ENCODE measurements at places on chromosomes 2 and 18.

DNA sequence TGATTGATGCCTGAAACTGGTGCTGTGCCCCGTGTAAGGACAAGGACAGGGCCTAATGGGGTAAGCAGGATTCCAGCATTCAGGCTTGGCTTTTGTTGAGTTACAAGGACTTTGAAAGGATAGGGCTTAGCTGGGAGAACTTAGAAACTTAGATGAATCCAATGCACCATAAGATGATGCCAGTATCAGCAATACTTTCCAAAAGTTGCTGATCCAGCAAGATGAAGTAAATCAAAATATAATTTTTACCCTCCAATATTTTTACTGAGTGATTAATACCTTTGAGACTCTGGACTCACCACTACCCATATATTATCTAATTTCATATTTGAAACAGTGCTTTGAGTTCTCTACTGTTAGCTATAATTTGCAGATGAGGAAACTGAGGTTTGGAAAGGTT, 354.5 kb upstream of the ATP5MC3 start:
- DNase-seq: no peak

GRCh38 chr2:230777721-230778120, 65.1 kb downstream of the CAB39 start:
- no peak for DNase-seq

GRCh38 chr18:24198461-24198860, 59.6 kb downstream of the CABYR start:
- DNase-seq: no peak

DNA sequence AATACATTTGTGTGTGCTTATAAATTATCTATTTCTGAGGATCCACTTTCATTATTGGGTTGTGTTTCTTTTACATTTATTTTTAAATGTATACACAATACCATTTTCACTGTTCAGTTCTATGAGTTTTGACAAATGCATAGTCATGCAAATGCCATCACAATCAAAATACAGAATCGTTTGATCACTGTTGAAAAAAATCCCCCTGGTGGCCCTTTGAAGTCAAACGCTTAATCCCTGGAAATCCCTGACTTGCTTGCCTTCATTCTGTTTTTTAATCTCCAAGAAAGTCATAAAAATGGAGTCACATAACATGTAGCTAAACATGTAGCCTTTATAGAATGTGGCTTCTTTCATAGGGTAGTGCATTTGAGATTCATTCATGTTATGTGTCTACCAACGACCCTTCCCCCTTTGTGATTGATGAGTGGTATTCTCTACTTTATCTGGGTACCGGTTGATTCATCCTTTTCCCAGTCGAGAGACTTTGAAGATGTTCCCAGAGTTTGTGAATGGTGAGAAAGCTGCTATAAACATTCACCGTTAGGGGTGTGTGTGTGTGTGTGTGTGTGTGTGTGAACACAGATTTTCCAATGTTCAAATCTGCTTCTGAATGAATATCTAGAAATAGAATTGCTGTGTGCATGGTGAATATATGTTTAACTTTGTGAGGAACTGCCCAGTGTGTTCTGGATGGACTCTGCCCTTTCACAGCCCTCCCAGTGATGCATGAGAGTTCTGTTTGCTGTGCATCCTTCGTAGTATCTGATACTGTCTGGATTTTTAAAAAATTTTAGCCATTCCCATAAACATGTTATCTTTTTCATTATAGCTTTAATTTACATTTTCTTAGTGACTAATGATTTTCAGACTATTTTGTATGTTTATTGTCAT, 173.6 kb downstream of the GALR1 start:
- DNase-seq: no peak

GRCh38 chr2:122639176-122639575, 883.7 kb downstream of the TSN start:
- no peak for DNase-seq

GRCh38 chr2:213868526-213868925, 542.3 kb upstream of the VWC2L start:
- DNase-seq: no peak

GRCh38 chr2:86073225-86073624, 32.5 kb downstream of the POLR1A start:
- no peak for DNase-seq

- DNase-seq: no peak
These were observed 198.3 kb upstream of the CNTNAP5 start for GRCh38 chr2:123826729-123827271.

- DNase-seq: no peak
These were observed 296.6 kb downstream of the LRRTM1 start for GRCh38 chr2:80007777-80008503.

GRCh38 chr2:237353215-237353614, 60.7 kb downstream of the COL6A3 start:
- DNase-seq: no peak
